ENCODE measurements at places on chromosomes 7 and 10. TPM values are rescaled to one million over a fixed set of nuclear protein-coding genes. Genes with fewer than 3 reads are reported as not detected.

- DNase-seq = no peak
Observed at GRCh38 chr7:42915356-42915755, 3.5 kb upstream of the C7orf25 start.

ASIC3 gene
- polyA plus RNA-seq = 4.2 TPM

DNA sequence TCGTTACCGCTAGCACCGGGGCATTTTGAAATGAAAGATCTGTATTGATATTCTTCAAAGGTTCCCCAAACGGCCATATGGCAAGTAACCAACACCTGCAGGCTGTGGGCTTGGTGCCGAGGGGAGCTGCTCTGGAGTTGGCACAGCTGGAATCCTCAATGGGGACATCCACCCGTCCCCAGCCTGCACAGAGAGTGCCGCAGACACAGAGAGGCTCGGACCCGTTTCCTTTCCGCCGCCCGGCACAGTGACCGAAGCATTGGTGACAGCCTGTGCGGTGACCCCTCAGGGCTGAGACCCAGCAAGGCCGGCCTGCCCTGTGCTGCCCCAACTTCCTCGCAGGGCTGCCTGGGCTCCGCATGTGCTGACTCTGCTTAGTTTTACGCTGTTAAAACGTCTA, 4.5 kb downstream of the CFAP46 start:
- no peak for DNase-seq

MUC3A gene
- polyA plus RNA-seq = 0.10 TPM

- no peak for DNase-seq
Observed at GRCh38 chr7:93242106-93242505, 9.9 kb downstream of the VPS50 start.

GRCh38 chr10:78121801-78122200, 88.1 kb downstream of the RPS24 start:
- DNase-seq = no peak

- DNase-seq = no peak
Observed at GRCh38 chr7:50821457-50822008, 38.8 kb upstream of the GRB10 start.

- no peak for DNase-seq
Observed at GRCh38 chr7:24192053-24192452, 91.9 kb upstream of the NPY start.

GRCh38 chr7:66303454-66304155, 98.5 kb downstream of the TPST1 start:
- DNase-seq = no peak

DNA sequence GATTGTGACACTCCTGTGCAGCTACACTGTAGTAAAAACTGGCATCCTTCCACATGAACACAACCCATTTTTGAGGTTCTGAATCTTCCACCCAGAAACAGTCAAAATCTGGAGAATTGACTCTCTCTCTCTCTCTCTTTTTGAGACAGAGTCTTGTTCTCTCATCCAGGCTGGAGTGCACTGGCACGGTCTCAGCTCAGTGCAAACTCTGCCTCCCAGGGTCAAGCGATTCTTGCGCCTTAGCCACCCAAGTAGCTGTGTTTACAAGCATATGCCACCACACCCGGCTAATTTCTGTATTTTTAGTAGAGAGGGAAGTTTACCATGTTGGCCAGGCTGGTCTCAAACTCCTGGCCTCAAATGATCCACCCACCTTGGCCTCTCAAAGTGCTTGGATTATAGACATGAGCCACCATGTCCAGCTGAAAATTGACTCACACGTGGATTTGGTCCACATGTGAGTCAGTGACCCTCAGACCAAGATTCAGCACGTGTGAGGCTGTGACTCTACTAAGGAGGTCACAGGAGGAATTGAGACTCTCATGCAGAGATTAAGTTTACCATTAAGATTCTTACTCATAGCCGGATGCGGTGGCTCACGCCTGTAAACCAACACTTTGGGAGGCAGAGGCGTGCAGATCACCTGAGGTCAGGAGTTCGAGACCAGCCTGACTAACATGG, 12.1 kb upstream of the ZNF107 start:
- DNase-seq = no peak

- DNase-seq = no peak
Observed at GRCh38 chr10:6868036-6868725, 288.1 kb upstream of the PRKCQ start.

MACC1 gene
- polyA plus RNA-seq = 0.09 TPM

DNA sequence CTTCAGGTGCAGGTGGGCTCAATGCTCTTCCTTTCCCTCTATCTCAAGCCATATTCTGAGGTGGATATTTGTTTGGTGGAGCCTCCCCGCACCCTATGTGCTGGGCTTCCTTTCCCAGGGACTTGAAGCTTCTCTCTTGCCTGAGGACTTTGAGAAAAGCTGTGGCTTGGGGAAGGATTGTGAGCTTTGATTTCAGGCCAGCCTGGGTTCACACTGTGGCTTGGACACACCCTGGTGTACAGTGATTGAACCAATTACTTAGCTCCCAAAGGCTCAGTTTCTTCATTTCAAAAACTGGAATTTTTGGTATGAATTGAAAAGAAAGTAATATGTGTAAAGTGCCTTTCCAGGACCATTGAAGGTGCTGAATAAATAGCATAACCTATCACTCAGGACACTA, 224.5 kb upstream of the GLI3 start:
- DNase-seq = no peak

GRCh38 chr10:84999929-85000328, 671.5 kb downstream of the CCSER2 start:
- DNase-seq = no peak

GRCh38 chr10:50309342-50309741, 58.0 kb upstream of the ASAH2 start:
- no peak for DNase-seq

DNA sequence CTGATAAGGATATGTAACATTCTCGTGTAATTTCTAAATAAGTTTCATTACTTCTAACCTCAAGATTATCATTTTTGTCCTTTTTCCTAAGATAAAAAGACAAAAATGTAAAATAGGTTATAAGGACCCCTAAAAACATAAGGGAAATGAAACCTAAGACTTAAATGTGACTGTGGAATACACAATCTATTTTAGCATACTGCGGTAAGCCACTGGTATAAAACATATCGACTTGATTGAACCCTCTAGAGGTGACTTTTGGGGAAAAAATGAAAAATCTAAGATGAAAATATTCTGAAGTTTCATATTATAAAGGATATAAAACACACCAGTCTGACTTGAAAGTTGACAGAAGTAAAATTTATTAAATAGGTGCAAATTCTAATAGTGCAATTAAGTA, 1.9 kb downstream of the NAMPT start:
- DNase-seq = no peak

DEPP1 gene
- 29.8 TPM for polyA plus RNA-seq

DNA sequence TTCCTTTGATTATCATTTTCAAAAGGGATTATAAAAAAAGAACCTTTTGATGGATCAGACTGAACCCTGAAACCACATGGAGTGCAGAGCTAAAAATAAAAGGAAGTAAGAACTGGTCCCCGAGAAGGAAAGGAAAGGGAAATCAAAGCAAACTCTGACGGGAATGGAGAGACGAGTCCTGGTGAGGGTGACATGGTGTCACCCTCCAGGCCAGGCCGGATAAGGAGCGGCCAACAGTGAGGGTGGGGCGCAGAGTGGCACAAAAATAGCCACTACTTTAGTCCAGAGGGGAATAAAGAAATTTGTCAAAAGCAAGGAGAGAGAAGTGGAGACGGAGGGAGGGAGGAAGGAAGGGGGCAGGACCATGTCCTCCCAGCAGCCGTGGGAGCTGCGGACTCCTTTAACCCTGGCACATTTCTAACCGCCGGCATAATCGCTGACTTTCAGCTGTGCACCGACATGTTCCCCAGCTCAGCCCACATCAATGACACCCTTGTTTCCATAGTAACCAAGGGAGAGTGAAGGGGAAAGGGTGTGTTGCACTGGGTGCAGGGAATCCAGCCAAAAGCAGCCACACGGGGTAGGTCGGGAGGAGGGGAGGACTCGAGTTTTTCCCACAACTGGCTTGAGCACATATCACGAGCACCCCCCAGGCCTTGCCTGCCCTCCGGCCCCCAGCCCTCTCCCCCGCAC, 29.7 kb downstream of the TRIM8 start:
- no peak for DNase-seq

LOXL4 gene
- polyA plus RNA-seq = 11.5 TPM

- DNase-seq = no peak
Observed at GRCh38 chr7:155227788-155228458, 69.8 kb upstream of the INSIG1 start.

DNA sequence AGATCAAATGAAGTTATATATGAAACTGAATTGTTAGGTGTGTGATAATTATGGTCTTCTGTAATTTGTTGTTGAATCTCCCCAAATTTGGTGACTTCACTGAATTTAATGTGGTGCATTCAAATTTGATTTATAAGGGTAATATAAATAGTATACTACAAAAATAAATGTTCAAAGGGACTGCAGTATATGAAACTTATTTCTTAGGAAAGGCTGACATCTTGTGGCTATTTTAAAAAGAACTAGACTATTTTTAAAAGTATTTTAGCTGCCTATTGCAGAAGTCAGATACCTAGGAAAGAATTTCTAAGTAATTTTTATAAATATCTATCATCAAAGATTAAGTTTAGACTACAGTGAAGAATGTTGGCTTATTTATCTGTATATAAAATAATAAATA, 36.6 kb downstream of the ATRNL1 start:
- DNase-seq = peak; percentile 16

- DNase-seq = no peak
Observed at GRCh38 chr10:88979153-88979562, 11.4 kb upstream of the FAS start.

- no peak for DNase-seq
Observed at GRCh38 chr10:111114758-111115500, 38.1 kb downstream of the ADRA2A start.

GRCh38 chr7:27144781-27145164, 1.3 kb upstream of the HOXA5 start:
- DNase-seq = no peak
